ENCODE measurements at places on chromosomes 3 and 15.
A peak's percentile ranks its signal among the peaks of the same experiment; 100 is the strongest.

DNA sequence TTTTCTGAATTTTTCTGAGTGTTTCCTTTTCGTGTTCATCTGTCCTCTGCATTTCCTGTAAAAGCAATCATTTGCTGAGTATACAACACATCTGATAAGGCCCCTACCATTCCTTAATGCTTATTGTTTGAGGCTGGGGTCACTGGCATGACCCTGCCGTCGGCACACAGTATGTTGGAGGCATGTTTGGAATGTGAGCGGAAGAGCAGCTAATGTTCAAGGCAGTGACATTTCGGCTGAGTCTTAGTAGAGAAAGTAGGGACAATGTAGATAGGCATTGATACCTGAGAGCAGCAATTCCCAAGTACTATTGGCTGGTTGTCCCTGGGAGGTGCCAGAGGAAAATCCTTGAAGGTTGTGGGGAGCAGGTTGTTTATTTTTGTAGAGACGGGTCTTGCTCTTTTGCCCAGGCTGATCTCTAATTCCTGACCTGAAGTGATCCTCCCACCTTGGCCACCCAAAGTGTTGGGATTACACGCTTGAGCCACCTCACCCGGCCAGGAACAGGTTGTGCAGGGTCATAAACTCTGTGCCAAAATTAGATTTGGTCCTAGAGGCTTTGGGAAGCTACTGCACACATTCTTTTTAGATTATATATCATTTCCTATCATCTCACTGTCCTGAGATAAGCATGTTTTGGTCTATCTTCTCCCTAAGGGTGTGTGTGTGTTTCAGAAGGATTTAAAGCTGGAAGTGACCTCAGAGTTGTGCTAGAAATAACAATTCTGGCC, 13.5 kb downstream of the PTPN23 start:
- DNase-seq: peak; percentile 54

DNA sequence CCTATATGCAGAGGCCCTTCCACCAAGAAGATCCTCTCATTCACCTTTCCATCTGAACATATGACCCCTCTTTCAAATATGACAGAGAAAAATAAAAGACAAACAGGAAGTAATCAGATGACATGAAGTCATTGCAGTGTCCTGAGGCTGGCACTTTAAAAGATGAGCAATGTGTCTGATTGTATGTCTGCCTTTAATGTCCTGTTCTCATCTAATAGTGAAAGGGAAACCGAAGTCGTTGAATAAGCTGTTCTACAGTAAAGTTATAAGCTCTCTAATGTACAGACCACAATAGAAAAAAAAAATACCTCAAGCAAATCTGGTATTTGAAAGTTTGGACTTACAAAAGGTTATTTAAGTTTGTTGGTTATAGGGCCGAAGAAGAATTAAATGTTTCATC, 243.0 kb downstream of the CLSTN2 start:
- no peak for DNase-seq

GRCh38 chr3:109339197-109339596, 1.9 kb upstream of the DPPA4 start:
- no peak for DNase-seq

DNA sequence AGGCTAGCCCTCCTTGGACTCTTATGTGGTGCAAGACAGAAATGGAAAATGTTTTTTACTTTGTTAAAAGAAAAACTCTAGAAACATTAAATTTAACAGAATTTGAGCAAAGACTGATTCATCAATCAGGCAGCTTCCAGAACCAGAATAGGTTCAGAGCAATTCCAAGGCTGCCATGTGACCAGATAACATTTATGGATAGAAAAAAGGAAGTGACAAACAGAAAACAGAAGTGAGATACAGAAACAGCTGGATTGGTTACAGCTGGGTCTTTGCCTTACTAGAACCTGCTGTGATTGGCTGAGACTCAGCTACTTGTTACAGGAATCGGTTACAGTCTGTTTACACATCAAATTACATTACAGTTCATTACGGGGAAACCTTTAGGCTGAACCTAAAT, 22.5 kb upstream of the OTOL1 start:
- DNase-seq: peak; percentile 11
